Spinal cord (tissue), 10 donors: ENCODE measurements at places on chromosomes 13 and 19. TPM values are rescaled to one million over a fixed set of nuclear protein-coding genes. Genes with fewer than 3 reads are reported as not detected.

CDX2 gene
- not detected for total RNA-seq

LYPD3 gene
- total RNA-seq, result 1.2 TPM

GARIN5A gene
- 5.8 TPM for total RNA-seq

TUBA3C gene
- total RNA-seq, result not detected

FAAP24 gene
- 1.7 TPM for total RNA-seq

LRRC8E gene
- 0.40 TPM for total RNA-seq

S1PR4 gene
- total RNA-seq, result 2.6 TPM

C19orf18 gene
- 1.9 TPM for total RNA-seq

FXYD3 gene
- total RNA-seq, result 0.40 TPM

TMEM205 gene
- 59.3 TPM for total RNA-seq

LAIR1 gene
- 9.4 TPM for total RNA-seq

MEF2B gene
- not detected for total RNA-seq

NLRP11 gene
- total RNA-seq, result not detected

PDS5B gene
- 136 TPM for total RNA-seq

ELSPBP1 gene
- total RNA-seq, result not detected

GRCh38 chr19:39525205-39525604, 7.4 kb downstream of the EID2B start:
- peaks cover 34% of the 10 kb centered on the region for H3K36me3 ChIP-seq
- H3K4me1 ChIP-seq, result no peaks in the 10 kb centered on the region
- H3K27me3 ChIP-seq, result no peaks in the 10 kb centered on the region

DNA sequence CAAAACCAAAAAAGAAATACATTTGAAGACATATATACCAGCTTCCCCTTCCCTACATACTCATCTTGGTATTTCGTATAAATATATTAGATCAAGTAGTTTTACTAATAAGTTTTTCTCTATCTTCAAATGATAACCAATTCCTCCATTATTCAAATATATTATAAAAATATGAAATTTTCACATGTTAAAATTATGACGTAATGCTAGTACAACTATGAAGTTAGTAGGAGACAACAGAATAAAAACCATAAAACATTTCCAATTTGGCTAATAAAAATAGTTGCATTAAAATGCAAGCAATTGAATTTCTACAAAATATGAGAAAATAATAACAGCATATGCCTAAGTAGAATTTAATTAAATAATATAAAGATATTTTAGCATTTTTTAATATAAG, 501.8 kb upstream of the SLITRK5 start:
- no peak overlapping the region for H3K27ac ChIP-seq
- no peak overlapping the region for H3K4me3 ChIP-seq
- no peak for DNase-seq
- no peaks in the 10 kb centered on the region for H3K4me1 ChIP-seq
- H3K27me3 ChIP-seq, result no peaks in the 10 kb centered on the region

- H3K27me3 ChIP-seq, result no peaks in the 10 kb centered on the region
- H3K4me3 ChIP-seq, result no peak overlapping the region
- H3K27ac ChIP-seq, result no peak overlapping the region
These were observed 157.5 kb upstream of the ZNF536 start for GRCh38 chr19:30214651-30215051.

DNA sequence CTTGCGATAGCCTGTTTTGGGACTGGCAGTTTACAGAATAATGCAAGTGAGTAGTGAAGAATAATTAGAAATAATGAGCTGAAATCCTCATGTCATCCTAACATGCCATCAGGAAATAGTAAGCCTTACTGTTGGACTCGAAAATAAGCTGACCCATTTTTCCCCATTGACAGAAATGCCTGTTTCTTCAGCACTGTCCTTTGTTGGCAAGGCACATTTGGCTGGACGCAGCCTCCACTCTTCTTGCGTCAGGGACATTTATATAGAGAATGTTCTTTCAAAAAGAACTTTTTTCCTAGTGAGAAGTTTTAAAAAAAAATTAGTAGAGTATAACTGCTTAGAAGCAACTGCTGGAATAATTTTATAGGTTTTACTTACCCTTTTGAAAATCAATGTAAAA, 47.1 kb downstream of the ARHGAP35 start:
- H3K4me3 ChIP-seq, result no peak overlapping the region
- no peak for DNase-seq
- peaks cover 25% of the 10 kb centered on the region for H3K4me1 ChIP-seq
- H3K36me3 ChIP-seq, result no peaks in the 10 kb centered on the region
- H3K27ac ChIP-seq, result peak overlapping the region; percentile 3
- no peaks in the 10 kb centered on the region for H3K27me3 ChIP-seq

DNA sequence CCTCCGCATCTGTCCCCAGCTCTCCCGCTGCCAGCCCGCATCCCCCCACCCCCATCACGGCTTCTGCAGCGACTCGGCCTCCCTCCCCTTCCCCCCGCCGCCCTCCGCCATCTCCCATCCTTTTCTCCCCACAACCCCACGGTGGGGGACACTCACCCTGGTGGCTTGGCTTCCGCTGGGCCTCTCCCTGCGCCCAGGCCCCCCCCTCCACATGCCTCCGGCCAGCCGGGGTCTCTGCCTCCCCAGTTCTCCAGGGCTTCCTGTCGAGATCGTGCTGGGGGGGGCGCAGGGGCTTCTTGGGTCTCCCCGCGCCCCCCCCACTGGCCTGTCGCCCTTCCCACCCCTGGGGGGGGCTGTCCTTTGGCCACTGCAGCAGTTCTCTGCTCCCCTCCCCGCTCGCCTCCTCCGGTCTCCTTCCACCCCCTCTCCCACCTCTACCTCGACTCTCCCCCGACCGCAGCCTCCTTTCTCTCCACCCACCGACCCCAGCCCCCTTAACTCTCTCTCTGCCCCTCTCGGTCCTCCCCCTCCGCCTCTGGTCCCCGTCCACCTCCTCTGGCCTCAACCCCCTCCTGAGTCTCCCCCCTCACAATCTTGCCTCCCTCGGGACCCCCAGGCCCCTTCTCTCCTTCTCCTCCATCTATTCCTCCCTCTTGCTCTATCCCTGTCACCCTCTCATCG, 17.1 kb downstream of the LRRC4B start:
- H3K4me3 ChIP-seq, result peak overlapping the region; percentile 60
- no peaks in the 10 kb centered on the region for H3K27me3 ChIP-seq
- no peak for DNase-seq

GRCh38 chr13:93867481-93867880, 612.0 kb downstream of the DCT start:
- DNase-seq, result no peak
- no peaks in the 10 kb centered on the region for H3K4me1 ChIP-seq
- no peaks in the 10 kb centered on the region for H3K36me3 ChIP-seq
- H3K27me3 ChIP-seq, result no peaks in the 10 kb centered on the region
- H3K27ac ChIP-seq, result no peak overlapping the region

DNA sequence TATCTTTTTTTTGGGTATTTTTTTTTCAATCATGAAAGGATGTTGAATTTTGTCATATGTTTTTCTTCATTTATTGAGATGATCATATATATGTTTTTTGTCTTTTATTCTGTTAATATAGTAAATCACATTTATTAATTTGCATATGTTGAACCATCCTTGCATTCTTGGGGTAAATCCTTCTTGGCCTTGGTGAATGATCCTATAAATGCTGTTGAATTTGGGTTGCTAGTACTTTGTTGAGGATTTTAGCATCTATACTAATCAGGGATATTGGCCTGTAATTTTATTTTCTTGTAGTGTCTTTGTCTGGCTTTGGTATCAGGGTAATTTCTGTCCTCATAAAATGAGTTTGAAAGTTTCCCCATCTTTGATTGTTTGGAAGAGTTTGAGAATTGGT, 199.9 kb downstream of the B3GLCT start:
- no peak overlapping the region for H3K27ac ChIP-seq
- H3K27me3 ChIP-seq, result no peaks in the 10 kb centered on the region
- H3K4me3 ChIP-seq, result no peak overlapping the region
- DNase-seq, result no peak
- H3K4me1 ChIP-seq, result no peaks in the 10 kb centered on the region

GRCh38 chr19:50384685-50385535, 763 bp downstream of the POLD1 start:
- H3K4me3 ChIP-seq, result peak overlapping the region; percentile 75
- no peaks in the 10 kb centered on the region for H3K27me3 ChIP-seq
- peaks cover 42% of the 10 kb centered on the region for H3K4me1 ChIP-seq
- H3K27ac ChIP-seq, result peak overlapping the region; percentile 93
- DNase-seq, result no peak
- peaks cover 42% of the 10 kb centered on the region for H3K36me3 ChIP-seq

- H3K27me3 ChIP-seq, result no peaks in the 10 kb centered on the region
- no peaks in the 10 kb centered on the region for H3K4me1 ChIP-seq
- H3K36me3 ChIP-seq, result no peaks in the 10 kb centered on the region
- H3K27ac ChIP-seq, result no peak overlapping the region
- DNase-seq, result peak; percentile 32
These were observed 1228.3 kb upstream of the PCDH20 start for GRCh38 chr13:62643799-62644524.

- H3K27me3 ChIP-seq, result no peaks in the 10 kb centered on the region
- no peak for DNase-seq
- peaks cover 58% of the 10 kb centered on the region for H3K36me3 ChIP-seq
- H3K4me1 ChIP-seq, result peaks cover 35% of the 10 kb centered on the region
- H3K4me3 ChIP-seq, result no peak overlapping the region
These were observed 5.9 kb downstream of the RAB8A start for GRCh38 chr19:16117594-16118033.

DNA sequence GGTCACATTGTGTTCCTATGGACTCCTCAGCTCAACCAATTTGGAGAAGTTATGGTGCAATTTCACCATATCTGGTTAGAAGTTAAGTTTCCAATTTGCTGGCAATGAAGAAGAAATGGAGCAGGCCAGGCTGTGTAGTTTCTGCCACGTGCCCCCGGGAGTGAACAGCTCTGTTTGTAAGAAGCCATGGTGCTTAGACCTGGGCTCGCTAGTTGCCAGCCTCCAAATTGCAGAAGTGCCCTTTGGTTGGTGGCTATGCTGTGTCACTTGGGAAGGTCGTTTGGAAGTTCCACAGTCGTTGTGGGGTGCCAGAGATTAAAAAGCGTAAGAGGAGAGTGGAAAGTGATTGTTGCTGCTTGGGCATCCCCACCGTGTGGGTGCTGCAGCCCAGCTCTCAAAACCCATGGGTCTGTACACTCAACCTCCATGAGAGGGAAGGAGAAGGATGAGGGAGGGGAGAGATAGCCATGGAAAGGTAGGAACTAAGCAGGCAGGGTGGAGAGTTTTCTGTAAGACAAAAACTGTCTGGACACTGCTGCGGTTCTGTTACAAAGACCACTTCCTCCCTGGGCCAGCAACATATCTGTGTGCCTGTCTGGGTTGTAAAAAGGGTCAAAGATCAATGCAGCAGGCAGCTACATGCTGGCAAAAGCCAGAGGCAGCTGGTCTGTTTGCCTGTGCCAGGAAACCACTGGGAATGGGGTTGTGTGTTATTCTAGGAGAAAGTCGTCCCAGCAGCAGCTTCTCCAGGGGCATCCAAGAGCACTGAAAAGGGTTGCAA, 10.8 kb downstream of the ALOX5AP start:
- no peak overlapping the region for H3K27ac ChIP-seq
- no peaks in the 10 kb centered on the region for H3K27me3 ChIP-seq
- no peak for DNase-seq
- H3K4me1 ChIP-seq, result peaks cover 3% of the 10 kb centered on the region

DNA sequence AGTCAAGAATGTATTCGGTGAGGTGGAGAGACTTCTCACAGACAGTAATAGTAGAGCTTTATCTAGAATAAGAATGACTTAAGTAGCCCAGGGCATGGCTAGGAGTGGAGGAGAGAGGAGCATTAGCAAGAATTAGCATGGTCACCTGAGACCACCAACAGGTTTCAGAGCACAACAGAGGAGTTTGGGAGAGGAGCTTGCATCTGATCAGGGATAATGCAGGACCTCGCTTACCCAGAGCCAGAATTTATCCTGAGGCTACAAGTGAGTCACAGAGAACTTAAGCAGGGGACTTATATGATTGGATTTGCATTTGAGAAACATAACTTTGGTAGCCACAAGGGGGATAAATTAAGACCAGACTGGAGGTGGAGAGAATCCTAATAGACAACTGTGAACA, 102.1 kb upstream of the FNDC3A start:
- H3K4me3 ChIP-seq, result no peak overlapping the region
- H3K4me1 ChIP-seq, result no peaks in the 10 kb centered on the region
- no peak for DNase-seq
- H3K27ac ChIP-seq, result no peak overlapping the region
- no peaks in the 10 kb centered on the region for H3K36me3 ChIP-seq

- peak within 1 kb of the TSS; percentile 52 for H3K27ac ChIP-seq
- H3K4me1 ChIP-seq, result peaks cover 28% of the 10 kb centered on the region
- H3K36me3 ChIP-seq, result no peaks in the 10 kb centered on the region
- peaks cover 28% of the 10 kb centered on the region for H3K27me3 ChIP-seq
These were observed at the start of gene RUBCNL for GRCh38 chr13:46387064-46387851. Gene RUBCNL, minus strand, starts transcription at chr13:46387252. Its CDS starts 14,777 bp downstream, at chr13:46372475.

DNA sequence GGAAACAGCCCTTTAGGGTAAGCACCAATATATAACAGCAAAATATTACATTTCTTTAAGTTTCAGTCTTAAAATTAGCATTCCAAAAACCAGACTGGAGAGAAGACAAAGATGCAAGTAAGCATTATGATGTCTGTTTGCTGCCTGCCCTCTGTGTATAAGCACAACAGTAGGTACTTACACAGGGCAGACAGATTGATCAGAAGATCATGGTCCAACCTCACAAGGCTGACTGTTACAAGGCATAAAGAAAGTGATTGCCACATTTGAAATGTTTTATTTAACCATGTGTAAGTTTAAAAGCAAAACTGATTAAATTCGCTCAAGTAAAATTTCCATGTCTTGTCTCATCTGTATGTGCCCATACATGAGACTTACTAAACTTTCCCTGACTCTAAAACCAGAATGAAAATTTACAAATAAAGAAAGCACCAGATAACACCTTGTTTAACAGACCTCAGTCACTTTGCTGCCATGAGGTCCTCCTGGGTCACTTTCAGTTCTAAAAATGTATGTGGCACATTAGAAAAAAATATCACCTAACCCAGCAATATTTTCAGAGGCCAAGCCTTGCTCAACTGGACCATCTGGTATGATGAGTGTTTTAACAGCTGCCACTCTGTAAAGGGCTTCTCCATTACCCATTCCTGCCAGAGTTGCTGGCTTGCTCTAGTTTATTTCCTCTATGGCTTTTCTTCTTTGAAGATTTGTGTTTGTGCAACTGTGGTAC, 297.0 kb downstream of the RBM26 start:
- no peak for DNase-seq
- no peaks in the 10 kb centered on the region for H3K27me3 ChIP-seq
- H3K36me3 ChIP-seq, result no peaks in the 10 kb centered on the region
- H3K4me1 ChIP-seq, result no peaks in the 10 kb centered on the region
- no peak overlapping the region for H3K27ac ChIP-seq

GRCh38 chr13:66559093-66559492, 671.0 kb downstream of the PCDH9 start:
- no peaks in the 10 kb centered on the region for H3K36me3 ChIP-seq
- DNase-seq, result no peak
- H3K27me3 ChIP-seq, result no peaks in the 10 kb centered on the region
- H3K27ac ChIP-seq, result no peak overlapping the region
- H3K4me3 ChIP-seq, result no peak overlapping the region

GRCh38 chr13:30742901-30743300, 7.6 kb downstream of the ALOX5AP start:
- no peaks in the 10 kb centered on the region for H3K36me3 ChIP-seq
- H3K27ac ChIP-seq, result no peak overlapping the region
- H3K27me3 ChIP-seq, result no peaks in the 10 kb centered on the region
- no peak for DNase-seq
